ENCODE measurements at places on chromosomes 3 and 15.

- no peak for DNase-seq
Observed at GRCh38 chr3:81045976-81046375, 715.5 kb downstream of the GBE1 start.

DNA sequence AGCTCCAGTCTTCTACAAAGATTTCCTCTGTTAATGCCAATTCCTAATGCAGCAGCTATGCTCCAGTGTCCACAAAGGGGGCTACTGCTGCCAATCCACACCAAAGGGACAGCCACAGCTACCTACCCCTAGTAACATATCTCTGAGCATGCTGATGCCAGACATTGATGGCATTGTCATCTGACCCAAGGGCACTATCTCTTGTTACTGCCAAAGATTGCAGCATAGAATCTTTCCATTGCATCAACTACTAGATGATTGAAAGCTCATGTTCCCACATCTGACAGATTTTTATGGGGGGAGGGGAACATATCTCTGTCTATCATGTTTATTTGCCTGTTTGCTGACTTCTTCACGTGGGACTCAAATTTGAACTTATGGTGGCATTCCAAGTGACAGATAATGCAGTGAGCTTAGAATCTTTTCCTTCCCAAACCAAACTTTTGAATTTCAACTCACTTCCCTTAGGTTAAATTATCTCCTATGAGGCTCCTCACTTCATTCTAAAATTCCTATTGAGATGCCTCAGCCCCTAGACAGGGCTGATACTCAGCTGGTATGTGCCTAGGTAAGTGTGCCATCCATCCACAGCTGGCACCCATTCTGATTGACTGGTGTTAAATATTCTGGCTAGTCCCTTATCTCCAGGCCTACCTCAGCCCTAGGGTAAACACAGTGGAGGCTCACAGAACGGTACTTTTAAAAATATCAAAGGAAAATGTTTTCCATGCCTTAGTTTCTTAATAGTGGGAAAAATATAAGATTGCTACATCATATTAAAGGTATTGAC lies 100.3 kb downstream of the STRIT1 start:
- DNase-seq, result peak; percentile 6

GRCh38 chr3:132255041-132255745 lies 62.0 kb upstream of the ACP3 start:
- no peak for DNase-seq

DNA sequence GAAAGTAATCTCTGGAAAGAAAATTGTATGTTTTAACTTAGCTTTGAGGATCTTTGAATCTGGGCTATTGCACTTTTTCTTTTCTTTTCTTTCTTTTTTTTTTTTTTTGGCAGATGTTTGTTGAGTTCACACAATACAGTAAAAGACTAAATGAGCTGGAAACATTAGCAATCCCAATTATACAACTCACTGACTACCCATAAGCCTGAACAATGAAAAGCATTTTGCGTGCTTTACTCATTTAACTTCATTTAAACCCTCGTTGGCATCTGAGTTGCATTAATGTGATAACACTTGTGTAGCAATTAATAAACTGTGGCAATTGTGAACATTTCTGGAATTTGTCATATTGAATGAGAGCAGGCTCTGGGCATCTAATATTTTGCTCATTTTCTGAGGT lies 269.4 kb upstream of the RBMS3 start:
- DNase-seq, result no peak

GRCh38 chr3:172608575-172608974 lies 85.3 kb upstream of the TNFSF10 start:
- no peak for DNase-seq

DNA sequence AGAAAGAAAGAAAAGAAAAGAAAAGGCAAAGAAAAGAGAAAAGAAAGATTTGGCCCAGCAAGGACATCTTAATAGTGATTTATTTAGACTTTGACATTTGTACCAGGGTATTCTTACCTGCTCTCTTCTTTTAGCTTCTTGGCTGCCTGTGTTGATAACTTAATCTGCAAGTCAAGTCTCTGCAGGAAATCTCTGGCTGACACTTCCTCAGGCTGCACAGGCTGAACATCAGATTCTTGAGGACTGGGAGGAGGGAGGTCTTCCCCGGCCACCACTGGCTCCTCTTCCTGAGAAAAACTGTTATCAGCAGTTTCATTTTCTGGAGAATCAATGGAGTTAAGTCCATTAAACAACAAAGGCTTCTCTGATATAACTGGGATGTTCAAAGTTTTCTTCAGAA lies 12.8 kb downstream of the LYSMD2 start:
- no peak for DNase-seq

DNA sequence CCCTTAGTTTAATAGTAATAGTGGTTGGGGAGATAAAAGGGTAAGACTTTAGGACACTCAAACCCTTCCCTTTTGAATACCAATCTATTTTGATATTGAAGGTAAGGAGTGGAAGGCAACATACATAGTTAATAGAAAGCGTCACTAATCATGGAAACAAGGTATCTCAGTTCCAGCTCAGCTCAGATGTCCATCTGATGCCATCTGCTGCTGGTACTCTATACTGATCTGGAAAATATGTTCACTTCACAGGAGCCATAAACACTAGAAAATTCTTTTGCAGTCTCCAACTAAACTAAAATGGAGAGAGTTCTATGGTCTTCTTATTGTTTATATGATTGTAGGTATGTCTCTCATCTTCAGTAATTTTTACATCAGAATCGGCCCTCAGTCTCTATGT lies 1777.1 kb downstream of the OTOL1 start:
- no peak for DNase-seq

DNA sequence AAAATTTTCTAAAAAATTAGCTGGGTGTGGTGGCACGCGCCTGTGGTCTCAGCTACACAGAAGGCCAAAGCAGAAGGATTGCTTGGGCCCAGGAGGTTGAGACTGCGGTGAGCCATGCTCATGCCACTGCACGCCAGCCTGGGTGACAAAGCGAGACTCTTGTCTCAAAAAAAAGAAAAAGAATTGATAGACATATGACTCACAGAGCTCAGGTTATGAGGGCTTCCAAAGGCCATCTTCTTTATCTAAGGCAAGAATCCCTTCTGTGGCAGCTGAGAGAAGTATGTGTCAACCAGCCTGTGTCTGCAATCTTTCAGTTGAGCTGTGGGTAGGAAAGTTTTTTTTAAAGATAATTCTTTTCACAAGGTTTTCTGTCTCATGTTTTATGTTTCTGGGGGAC lies 53.9 kb downstream of the MRPS25 start:
- DNase-seq, result no peak

DNA sequence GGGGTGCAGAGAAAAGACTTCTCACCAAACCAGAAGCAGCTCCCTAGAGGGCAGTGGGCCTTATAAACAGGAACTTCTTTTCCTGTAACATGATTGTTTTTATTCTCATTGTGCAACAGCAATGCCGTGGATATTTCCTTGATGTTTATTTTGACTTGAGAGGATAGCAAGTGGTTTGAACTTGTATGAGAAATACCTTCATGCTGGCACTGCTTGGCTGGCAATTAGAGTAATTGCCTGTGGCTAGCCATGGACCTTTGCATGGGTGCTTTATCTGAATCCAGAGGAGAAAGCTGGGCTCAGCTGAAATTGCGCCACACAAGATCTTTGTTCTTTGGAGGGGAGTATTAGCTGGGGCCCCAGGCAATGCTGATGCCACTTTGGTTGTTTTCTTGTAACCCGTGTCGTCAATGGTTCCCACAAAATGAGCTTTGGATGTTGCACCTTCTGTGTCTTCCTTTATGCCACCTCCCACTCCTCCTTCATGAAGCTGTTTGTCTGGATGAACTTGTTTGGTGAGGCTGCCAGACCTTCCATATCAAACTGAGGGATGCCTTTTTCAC lies 37.9 kb downstream of the CMTM8 start:
- DNase-seq, result no peak

- no peak for DNase-seq
Observed at GRCh38 chr3:106167728-106168127, 298.9 kb upstream of the CBLB start.

DNA sequence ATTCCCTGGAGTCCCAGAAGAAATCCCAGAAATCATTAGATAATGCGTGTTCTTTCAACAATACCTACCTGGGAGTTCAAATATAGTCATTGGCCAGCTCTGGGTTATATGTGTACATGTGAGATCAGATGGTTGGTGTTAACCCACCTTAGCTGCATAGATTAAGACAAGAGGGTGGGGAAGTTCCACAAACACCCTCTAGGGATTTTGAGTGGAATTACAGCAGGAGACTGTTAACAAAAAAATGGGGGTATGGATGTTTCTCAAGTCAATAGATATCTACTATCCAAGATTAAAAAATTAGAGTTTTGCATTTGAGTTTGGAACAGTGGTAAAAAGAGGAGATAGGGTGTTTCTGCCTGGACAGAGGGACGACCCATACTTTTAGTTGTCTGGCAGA lies 282.5 kb upstream of the CNTN3 start:
- DNase-seq, result peak; percentile 13

- DNase-seq, result no peak
Observed at GRCh38 chr3:131630097-131630496, 127.3 kb upstream of the MRPL3 start.

DNA sequence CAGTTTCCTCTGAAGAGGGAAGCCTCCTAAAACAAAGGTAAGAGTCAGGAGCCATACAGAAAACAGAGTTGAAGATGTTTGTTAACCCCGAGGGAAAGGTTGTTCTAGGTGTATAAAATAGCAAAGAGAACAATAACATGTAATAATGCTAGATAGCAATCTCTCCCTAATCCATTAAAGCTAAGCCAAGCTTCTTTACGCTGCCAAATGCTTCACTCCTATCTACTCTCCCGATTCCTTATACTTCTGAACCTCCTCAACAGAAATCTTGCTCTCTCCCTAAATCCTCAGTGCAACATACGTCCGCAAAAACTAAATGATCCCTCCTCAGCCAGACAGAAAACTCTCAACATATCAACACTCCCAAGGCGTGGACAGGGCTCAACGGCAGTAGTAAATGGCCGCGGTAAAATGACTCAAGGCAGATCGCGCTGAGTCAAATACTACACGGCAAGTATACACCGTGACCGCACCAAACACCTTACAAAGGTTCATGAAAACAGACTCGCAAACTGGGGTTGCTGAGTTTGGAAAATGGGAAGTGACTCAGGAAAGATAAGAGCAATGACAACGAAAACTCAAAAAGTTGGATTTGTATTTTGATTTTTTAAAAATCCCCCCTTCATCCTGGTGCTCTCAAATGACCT lies 682 bp downstream of the CLDND1 start:
- DNase-seq, result peak; percentile 59

DNA sequence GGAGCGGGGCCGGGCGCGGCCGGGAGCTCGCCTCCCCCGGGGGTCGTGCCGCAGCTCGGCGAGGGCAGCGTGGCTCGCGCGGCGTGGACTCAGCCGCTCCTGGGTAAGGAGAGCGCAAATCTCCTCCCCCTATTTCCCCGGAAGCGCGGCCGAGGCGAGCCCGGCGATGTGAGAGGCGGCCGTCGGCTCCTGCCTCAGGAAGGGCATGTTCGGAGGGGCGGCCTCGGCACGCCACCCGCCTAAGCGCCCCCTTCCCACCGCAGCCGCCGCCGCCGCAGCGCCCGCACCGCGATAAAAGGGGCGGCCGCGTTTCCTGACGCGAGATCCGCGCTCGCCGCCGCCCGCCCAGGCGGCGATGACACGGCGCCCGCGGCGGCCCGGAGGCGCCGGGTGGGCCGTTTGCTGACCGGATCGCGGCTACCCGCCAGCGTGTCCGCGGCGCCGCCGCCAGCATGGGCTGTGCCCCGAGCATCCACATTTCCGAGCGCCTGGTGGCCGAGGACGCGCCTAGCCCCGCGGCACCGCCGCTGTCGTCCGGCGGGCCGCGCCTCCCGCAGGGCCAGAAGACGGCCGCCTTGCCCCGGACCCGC lies at the start of gene PDE8A:
TSS of gene PDE8A (plus strand) at position 146 of the 590 bp plus-strand sequence. CDS start at position 453, 307 bp downstream.
- peak; percentile 44 for DNase-seq

- no peak for DNase-seq
Observed at GRCh38 chr3:156455839-156456238, 99.1 kb downstream of the SSR3 start.

GRCh38 chr3:49164983-49165720 lies 979 bp downstream of the CCDC71 start:
- DNase-seq, result no peak

- no peak for DNase-seq
Observed at GRCh38 chr15:74410502-74410901, 23.3 kb downstream of the SEMA7A start.

GRCh38 chr15:37698679-37699078 lies 235.8 kb upstream of the TMCO5A start:
- no peak for DNase-seq

DNA sequence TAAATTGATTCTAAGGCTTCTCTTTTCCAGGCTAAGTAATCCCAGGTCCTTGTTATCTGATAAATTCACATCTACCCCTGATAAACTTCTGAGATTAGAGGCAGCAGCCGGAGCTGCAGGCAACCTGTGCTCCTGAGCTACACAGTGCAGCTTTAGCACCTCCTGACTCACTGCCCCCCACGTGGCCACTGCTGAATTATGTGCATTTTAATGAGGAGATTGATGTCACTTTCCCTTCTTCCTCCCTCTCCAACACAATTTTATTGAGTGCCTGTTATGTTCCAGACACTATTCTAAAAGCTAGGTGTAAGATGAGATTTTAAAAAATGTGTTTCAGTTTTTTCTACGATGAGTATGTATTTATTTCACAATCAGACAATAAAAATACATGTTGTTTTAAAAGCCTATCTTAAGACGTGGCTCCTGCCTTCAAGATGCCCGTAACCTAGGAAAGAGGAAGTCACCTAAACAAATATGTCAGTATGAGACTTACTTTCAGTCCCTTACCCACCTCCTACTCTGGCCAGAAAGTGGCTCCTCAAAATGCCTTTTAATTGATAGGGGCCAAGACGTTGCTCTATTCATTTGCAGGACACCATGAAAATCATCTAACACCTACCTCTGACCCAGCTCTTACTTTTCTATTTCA lies 161.5 kb upstream of the PFN2 start:
- no peak for DNase-seq

GRCh38 chr3:185188816-185189215 lies 36.0 kb upstream of the C3orf70 start:
- no peak for DNase-seq

DNA sequence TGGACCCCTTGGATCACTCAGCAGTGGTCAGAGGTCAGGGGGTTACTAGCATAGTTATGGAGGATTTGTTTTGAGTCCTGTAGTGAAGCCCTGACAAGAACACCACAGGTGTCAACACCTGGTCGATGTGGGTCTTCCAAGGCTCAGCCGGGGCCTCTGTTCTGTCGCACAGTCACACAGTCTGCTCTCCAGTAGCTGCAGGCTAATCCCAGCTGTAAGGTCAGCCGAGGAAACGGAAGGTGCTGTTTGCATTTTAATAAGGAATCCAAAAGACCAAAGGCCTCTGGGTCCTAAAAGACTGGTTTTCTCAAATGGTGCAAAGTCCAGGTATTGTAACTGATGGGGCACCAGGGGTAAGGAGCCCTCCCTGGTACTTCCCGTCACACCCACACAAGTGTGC lies 71.7 kb downstream of the RPLP1 start:
- no peak for DNase-seq

DNA sequence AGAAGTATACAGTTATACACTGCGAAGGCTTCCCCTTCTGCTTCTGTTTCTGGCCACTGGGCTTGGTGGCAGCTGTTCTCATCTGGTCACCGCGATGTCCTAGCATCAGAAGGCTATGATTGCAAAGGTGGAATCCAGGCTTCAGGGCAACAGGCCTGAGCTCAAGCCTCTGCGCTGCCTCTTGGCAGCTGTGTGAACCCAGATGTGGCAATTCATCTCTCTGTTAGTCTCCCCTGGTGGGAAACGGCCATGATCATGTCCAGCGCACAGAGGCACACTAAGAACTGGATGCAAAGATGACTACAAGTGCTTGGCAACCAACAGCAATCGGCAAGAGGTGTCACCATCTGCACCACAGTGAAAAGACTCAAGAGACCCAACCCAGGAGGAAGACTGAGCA lies 78.9 kb downstream of the PCSK6 start:
- DNase-seq, result no peak
